ENCODE measurements at places on chromosomes 2 and 18.

DNA sequence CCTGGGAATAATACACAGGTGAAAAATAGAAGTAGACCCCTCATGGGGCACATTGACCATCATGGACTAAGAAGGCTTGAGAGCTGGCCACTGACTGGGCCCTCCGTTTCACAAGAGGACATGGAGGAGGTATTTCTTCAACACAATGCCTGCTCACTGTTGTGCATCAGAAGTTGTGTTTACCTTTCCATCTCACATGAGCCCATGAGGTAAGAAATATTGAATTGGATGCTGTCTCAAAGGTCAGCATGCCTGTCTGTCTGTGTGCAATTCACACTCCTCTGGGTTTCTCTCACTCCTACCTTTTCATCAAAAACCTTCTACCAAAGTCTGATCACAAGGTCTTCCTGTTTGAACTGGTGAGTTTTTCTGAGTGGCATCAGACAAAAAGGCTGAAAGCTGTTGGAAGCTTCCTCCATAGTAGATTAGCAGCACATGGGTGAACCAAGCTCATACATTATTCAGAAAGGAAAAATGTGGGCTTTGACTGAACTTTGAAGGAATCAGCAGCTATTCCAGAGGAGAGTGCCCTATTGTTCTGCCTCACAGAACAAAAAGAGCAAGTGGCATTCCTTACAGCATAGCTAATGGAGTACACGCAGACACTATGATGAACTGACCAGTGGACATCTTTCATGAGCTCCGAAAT, 143.2 kb upstream of the RND3 start:
- no peak for DNase-seq

DNA sequence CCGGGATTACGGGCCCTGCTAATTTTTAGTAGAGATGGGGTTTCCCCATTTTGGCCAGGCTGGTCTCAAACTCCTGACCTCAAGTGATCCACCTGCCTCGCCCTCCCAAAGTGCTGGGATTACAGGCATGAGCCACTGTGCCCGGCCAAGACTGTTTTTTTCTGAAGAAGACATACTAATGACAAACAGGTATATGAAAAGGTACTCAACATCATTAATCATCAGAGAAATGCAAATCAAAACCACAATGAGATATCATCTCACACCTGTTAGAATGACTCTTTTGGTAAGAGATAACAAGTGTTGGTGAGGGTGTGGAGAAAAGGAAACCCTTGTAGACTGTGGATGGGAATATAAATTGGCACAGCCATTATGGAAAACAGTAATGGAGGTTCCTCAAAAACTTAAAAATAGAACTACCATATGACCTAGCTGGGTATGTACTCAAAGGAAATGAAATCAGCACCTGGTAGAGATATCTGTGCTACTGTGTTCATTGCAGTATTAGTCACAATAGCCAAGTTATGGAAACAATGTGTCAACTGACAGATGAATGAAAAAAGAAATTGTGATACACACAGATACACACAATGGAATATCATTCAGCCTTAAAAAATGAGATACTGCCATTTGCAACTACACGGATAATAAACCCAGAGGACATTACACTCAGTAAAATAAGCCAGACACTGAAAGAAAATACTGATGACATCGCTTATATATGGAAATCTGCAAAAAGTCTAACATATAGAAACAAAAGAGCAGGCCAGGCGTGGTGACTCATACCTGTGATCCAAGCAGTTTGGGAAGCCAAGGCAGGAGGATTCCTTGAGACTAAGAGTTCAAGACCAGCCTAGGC, 20.8 kb downstream of the SOS1 start:
- DNase-seq = no peak

GRCh38 chr2:241225983-241226382, 37.5 kb downstream of the ANO7 start:
- DNase-seq = no peak

DNA sequence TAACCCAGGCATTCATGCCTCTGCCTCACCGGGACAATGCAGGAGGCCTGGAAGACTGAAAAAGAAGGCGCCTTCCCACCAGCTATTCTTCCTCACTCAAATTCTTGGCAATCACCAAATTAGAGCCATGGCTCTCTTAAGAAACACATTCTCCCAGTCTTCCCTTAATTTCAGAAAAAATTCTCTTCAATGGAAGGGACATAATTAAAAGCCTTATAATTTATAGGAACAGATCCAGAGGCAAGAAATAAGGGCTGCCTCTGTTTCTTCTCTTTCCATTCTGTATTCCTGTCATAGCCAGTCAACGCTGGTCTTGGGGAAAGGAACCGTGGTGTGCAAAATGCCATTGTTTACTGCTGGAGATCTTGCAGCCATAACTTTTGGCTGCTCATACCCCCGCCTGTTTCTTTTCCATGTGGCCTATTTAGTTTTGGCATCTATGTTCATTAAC, 32.8 kb downstream of the DTNA start:
- no peak for DNase-seq

DNA sequence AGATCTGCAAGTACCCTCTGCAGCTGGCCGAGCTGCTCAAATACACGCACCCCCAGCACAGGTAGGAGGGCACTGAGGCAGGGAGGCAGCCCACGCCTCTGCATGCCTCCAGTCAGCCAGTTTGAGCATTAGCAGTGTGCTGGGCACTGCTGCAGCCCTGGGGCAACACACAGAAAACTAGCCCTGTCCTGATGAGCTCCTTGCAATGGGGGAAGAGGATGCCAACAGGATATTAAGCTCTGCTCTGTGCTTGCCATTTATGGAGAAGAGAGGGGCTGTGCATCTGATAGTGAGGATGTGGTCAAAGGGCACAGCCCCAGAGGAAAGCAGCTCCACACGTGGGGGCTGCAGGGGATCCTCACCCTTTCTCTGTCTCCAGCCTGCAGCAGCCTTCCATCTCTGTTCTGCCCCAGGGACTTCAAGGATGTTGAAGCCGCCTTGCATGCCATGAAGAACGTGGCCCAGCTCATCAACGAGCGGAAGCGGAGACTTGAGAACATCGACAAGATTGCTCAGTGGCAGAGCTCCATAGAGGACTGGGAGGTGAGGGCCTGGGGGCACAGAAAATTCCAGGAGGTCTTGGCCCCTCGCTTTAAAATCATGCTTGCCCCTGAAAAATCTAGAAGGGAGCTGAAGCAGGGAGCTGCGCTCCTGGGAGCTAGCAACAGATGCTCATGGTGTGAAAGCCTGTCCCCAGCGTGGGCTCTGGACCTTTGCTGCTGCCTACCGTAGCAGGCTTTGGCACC, 51.7 kb downstream of the FAM168B start:
- no peak for DNase-seq

GRCh38 chr2:64913357-64913869, 75.8 kb upstream of the SLC1A4 start:
- peak; percentile 86 for DNase-seq

DNA sequence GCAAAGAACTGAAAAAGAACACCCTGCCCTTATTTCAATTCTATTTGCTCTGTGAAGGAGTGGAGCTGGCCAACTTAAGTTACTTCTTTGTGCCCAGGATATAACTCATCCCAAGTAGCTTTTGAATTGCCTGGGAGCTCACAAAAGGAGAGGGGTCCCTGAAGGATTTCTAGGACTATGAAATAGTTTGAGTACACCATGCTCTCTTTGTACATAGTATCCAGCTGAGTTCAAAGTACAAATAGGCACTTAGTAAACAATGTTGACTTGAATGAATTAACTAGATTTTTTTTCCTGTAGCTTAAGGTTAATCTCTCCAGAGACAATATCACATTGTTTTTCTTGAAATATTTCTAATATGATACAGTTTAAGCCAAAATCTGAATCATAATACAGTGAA, 47.7 kb downstream of the ZC3H15 start:
- DNase-seq = no peak

GRCh38 chr18:28009589-28009988, 167.3 kb downstream of the CDH2 start:
- DNase-seq = no peak

DNA sequence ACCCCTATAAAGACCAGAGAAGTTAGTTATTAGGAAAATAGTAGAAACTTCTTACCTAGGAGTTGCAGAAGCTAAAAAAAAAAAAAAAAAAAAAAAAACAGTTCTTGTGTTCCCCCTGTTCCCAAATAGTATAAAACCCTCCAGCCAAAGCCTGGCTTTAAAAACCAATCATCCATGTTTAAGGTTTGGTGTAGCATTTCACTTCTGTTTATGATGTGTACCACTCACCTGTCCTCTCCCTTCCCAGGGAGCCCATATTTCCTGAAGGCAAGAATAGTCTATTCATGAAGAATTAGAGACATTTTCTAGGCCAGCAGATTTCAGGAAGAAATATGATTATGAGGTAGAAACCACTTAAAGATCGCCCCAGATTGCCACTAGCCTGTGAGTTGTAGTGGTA, 273.6 kb downstream of the SETBP1 start:
- no peak for DNase-seq

DNA sequence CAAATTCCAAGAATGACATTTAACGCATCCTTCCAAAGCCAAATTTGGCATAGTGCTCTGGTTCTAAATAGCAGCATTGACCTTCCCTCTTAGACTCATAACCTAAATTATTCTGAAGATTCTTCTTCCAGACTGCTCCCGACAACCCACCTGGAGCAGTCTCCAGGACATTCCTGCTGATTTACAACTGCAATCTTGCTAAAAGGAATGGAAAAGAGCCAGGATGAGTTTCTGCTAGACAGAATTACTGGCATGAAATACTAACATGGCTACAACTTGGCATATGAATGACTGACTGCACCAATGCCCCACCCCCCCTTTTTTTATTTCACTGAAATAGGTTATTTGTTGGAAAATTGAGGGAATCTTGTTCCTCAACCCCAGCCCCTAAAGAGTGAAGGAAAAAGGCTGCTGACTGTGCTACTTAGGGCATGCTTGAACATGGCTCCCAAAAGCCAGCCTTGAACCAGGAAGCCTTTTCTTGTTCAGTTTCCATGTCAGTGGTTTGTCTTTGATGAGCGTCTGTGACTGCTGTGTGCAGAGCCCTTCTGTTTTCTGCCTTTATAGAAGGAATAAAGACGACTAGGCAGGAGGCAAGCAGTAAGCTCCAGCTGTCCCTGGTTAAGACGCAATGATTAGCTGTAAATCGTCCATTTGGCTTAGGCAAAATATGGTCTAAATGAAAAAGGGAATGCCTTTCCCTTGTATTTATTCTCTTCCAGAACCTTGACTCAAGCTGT, 47.4 kb upstream of the ITGB6 start:
- DNase-seq = no peak

DNA sequence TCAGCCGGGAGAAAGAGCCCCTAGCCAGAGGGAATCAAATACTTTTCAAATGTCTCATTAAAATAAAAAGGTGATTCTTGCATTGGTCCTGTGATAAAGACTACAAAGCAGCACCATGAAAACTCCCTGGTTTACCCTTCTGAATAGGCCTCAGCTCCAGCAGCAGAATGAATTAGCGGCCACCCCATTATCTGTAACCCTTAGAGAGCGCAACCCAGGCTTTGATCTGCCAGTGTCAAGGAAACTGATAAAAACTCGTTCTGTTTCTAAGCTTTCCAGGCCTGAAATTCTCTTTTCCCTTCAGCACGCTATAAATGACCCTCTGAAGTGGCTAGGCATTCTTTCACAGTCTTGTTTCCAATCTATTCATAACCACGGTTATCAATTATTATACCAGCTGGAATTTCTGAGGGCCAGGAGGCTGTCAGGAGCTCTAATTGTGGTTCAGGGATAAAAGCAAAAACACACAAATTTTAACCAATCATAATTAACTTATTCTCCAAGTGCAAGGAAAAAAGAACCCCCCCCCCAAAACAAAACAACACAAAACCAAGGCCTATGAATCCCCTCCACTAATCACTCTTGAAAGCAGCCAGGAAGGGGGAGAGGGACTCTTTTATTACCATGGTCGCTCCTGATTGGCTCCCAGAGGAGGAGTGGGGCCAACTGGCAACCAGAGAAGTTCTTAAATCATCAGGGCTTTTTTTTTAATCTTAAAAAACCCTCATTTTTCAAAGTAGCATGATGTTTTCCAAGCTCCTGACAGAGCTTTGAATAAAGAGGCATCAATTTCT, 258.9 kb downstream of the CYRIA start:
- DNase-seq = no peak

GRCh38 chr2:153416071-153416470, 62.5 kb downstream of the RPRM start:
- no peak for DNase-seq

DNA sequence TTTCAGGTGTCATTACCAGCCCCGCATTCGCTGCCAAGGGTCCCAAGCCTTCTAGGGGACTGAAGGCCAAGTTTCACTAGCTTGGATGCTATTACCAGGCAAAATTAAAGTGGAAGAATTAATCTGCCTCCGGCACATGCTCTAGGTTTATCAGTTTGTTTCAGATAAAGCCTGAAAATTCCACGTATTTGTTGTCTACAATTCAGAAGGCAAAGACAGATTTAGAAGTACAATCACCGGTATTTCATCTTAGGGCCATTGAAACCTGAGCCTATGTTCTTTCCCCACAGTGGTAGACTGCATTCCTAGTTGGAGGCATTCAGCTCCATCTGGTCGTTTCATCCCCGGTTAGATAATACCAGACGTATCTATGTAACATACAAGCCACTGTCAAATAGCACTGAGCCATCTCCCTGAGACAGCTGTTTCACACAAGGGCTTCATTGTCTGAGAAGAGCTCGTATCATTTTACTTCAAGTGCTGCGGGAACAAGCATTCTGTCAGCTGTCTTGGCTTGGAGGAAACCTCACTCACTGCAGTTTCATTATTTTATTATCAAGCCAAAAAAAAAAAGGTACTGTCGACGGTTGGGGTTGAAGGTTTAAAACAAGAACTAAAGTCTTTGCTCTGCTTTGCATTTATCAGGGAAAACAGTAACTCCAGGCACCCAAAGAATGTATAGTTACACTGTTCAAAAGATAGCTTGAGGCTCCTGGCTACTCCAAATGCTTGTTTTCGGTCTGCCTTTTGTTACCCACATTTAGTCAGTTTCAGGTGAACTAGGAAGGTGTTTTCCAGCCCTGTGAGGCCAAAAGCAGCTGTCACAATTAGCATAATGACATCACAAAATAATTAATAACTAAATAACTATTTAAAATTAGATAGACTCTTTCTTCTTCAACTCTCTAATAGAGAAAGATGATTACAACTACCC, 76.7 kb downstream of the TGIF1 start:
- no peak for DNase-seq

GRCh38 chr2:173149491-173149890, 73.8 kb downstream of the MAP3K20 start:
- no peak for DNase-seq

DNA sequence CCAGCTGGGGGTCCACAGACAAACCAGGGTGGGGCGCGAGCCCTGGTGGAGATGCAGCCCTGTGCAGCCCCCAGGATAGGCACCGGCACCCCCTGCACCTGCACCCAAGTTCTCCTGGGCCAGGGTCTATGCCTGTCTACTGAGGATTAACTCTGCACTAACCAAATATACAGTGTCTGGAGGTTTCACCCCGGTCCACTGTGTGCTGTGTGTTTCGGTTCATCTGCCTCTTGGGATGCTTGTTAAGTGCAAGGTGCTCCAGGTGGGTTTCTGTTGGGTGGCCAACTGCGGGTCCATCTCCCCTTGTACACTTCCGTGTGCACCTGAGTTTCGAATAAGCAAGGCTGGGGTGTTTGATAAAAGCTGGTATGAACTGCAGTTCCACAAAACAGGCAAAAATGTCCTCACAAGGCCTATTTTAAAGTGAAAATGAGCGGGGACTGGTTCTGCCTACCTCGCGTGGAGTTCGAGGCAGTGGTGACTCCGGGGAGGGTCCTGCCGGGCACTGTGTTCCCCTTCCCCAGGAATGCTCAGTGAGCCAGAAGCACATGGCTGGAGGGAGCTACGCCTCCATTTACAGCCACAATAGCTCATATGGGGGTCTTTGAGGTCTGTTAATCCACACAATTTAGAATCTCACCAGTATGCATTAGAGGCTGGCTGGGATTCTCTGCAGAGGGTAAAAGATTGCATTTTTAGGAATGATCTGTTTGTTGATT, 70.7 kb downstream of the EDAR start:
- no peak for DNase-seq
